ENCODE measurements at places on chromosomes 6 and 20.
A peak's percentile ranks its signal among the peaks of the same experiment; 100 is the strongest.

GRCh38 chr20:37285664-37286374 lies 3.6 kb upstream of the MANBAL start:
- no peak for DNase-seq

DNA sequence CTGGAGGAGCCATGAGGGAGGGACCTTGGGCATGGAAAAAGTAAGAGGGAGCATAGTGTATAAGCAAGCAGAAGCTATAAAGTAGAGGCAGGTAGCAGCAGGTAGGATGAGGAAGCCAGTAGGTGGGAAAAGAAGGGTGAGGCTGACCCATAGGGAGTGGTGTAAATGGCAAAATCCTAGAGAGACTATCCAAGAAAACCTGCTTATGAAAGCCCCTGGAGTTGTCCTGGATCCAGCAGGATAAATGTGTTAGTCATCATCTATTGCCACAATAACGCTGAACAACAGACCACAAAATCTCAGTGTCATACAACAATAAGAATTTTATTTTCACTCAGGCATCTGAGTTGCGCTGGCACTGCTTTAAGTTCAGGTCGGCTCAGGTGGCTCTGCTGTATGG lies 30.2 kb downstream of the CHD6 start:
- DNase-seq, result no peak

DNA sequence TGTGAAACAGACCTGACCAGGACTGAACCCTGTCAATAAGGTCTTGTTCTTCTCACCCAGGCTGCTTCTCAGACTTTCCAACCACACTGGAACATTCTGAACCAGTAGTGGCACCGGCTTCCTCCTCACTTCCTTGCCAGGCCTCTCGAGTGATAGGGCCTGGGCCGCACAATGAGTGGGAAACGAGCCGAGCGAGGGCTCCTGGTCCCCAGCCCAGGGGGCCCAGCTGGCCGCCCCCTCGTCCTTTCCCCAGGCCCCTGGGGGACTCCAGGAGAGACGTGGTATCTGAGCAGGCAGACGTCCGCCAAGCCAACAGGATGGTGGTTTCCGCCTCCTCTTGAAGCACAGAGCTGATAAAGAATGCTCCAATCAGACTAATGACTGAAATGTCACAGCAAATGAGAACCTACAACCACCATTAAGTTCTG lies 117.9 kb downstream of the GMDS start:
- peak; percentile 43 for DNase-seq

GRCh38 chr20:61922936-61923335 lies 142.7 kb downstream of the TAF4 start:
- no peak for DNase-seq

- DNase-seq, result no peak
Observed at GRCh38 chr20:33971147-33971975, 22.4 kb upstream of the RALY start.

DNA sequence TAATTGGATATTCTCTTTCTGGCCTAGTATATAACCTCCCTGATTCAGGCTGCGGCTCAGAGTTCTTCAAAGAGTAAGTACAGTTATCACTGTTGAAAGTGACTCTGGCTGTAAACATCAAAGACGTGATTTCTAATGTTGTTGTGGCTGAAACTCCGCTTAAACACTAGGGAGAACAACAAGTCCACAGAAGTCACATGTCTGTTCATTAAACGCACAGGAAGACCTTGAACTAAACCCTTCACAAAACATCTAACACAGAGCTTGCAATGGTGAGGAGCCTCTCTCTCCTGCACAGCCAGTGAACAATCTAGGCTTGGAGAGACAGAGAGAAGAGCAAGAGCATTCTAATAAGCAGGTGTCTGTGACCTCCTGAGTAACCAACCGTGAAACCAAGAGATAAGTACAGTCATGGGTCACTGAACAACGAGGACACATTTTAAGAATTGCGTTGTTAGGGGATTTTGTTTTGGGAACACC lies 249.3 kb downstream of the PRKN start:
- no peak for DNase-seq

All from stimulated activated CD4-positive, alpha-beta T cell treated with anti-CD3 and anti-CD28 coated beads, Interleukin-15, amount 100 ng/mL, for 48 hours (primary cell).